Left colon (tissue), 2 donors: ENCODE measurements at places on chromosomes 13 and 19. TPM values are rescaled to one million over a fixed set of nuclear protein-coding genes. Genes with fewer than 3 reads are reported as not detected.

CCDC194 gene
- total RNA-seq: 0.40 TPM

DMWD gene
- total RNA-seq: 29.7 TPM

CYP2F1 gene
- not detected for total RNA-seq

ATP8B3 gene
- 0.84 TPM for total RNA-seq

C5AR1 gene
- total RNA-seq: 8.8 TPM

MISP gene
- total RNA-seq: 461 TPM
